ENCODE measurements at places on chromosomes 7 and 10. TPM values are rescaled to one million over a fixed set of nuclear protein-coding genes. Genes with fewer than 3 reads are reported as not detected.

Gene HABP2
- total RNA-seq, result not detected

Gene SYT15B
- 8.2 TPM for total RNA-seq

Gene FUOM
- 12.6 TPM for total RNA-seq

Gene HOXA6
- 0.26 TPM for total RNA-seq

Gene PLEKHS1
- not detected for total RNA-seq

Gene TCERG1L
- not detected for total RNA-seq

Gene KEL
- not detected for total RNA-seq
